Stimulated activated CD8-positive, alpha-beta memory T cell treated with anti-CD3 and anti-CD28 coated beads, Interleukin-15, amount 100 ng/mL, for 24 hours (primary cell): ENCODE measurements at places on chromosomes 7 and 10.

DNA sequence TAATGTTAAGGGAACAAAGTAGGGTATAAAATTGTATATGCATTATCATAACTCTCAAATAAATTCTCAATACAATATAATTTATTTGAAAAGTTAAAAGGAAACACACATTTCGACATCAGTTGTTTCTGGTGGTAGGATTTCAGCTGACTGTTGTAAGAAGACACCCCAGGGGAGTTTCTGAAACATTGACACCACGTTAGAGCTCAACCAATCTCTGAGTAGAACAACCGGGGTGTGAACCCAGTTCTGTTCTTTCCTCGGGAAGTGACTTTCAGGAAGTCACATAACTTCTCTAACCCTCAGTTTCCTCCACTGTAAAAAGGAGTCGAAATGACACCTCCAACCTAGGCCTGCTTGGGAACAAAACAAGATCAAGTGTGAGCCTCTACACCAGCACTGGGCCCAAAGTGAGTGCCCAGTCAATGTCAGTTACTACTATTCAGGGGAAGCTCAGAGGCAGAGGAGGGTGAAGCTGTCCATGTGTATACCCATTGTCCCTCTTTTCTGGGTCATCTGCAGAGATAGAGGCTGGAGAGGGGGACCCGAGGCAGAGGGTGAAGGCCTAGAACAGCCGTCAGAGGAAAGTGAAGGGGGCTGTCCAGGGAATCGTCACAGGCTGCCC lies 67.1 kb downstream of the AOAH start:
- DNase-seq, result no peak

- no peak for DNase-seq
Measured at GRCh38 chr10:5071411-5072198, 22.6 kb upstream of the AKR1C3 start.

DNA sequence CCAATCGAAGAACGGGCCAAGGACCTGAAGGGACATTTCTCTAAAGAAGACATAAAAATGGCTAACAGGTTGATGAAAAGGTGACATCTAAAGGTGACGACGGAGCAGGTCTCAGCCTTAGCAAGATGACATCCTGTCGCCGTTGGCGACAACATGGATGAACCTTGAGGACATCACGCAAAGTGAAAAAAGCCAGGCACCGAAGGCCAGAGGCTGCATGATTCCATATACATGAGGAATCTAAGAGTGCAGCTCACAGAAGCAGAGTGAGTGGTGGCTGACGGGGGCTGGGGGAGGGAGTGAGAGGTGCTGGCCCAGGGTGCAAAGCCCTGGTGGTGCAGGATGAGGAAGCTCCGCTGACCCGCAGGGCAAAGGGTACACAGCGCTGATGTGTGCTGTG lies 34.1 kb upstream of the NKX6-2 start:
- DNase-seq, result no peak

GRCh38 chr7:158241919-158242318 lies 345.7 kb downstream of the PTPRN2 start:
- DNase-seq, result no peak

DNA sequence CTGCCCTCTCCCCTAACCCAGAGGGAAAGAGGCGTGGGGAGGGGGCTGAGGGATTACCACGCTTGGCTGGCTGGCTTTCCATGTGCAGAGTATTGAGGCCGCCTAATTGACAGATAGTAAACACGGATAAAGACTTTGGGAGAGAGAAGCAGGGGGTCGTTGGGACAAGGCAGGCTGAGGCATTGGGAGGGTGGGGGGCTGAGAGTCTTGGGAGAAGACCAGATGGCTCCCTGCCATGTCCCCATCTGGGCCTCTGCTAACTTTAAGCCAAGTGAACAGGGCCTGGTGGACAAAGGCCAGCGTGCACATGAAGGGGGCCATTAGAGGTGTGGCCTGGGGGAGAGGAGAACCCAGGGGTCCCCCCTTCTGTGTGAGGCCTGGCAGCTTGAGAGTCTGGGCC lies 55.4 kb upstream of the MXI1 start:
- no peak for DNase-seq

DNA sequence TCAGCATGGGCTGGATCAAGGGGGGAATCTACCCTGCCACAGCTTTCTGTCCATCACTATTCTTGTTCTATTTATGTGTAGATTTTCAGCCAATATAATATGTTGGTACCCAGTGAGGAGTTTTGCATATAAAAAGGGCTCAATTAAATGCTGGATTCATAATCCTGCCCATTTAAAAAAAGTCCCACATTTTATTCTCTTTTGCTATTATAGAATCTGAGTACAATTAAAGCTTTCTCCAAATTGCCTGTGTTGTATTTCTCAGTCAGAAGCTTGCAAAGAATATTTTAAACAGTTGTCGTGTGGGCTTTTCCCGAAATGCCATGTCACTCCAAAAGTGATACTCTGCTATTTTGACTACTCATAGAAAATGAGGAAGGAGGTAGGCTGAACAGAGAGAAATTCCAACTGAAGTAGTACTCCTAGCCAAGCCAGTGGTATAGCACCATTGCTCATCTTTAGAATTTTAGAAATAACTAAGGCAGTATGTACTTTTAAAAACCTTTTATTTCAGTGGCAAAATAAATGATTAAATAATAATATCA lies 108.3 kb upstream of the HDAC9 start:
- no peak for DNase-seq

DNA sequence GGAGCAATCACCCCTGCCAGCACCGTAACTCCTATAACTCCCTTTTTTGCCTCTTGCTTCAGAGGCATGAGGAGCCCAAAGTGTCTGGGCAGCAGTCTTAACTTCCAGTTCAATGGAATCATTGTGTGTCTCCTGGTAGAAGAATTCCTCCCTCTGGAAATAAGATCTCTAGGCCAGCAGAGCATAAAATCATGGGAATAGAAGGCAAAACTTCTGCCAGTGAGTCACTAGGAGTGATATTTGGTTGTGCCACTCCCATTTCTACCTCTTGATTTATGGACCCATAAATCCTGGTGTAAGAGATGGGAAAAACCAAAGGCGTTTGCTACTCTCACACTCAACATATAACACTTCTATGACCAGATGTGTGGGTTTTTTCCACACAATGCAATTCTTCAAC lies 104.9 kb upstream of the FAM180A start:
- DNase-seq, result no peak

DNA sequence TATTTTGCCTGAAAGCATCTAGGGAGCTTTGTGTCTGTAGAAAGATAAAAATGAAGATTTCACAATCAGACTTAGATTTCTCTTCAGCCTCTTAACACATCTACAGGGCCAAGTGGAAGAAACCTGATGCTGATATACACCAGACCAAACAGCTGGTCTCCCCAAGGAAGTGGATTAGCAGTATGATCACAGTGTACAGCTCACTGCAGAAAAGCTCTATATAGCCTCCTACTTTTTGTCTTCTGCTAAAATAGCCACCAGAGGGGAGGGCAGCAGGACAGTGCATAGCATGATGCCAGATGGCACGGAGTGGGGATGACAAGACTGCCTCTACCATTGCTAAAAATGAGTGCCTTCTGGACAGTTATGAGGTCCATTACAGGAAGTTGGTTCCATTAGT lies 16.0 kb downstream of the FAM13C start:
- DNase-seq, result no peak

- no peak for DNase-seq
Measured at GRCh38 chr10:24341371-24341770, 132.4 kb downstream of the KIAA1217 start.

DNA sequence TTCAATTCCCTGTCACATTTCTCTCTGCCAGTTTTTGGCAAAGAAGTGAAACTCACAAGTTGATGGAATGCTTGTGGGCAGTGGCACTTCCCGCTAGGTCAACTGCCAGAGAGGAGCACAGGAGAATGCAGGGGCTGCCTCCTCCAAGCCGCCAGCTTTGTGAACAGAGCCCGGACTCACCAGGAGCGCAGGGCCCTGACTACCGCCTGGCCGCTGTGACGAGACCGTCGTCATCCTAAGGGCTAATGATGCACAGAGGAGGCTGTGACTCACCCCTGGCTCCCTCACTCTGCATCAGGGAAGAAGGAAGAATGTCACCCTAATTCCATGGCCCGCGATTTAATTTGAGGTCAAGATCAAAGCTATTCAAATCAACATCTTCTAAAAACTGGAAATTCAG lies 123.9 kb downstream of the TAX1BP1 start:
- DNase-seq, result no peak

DNA sequence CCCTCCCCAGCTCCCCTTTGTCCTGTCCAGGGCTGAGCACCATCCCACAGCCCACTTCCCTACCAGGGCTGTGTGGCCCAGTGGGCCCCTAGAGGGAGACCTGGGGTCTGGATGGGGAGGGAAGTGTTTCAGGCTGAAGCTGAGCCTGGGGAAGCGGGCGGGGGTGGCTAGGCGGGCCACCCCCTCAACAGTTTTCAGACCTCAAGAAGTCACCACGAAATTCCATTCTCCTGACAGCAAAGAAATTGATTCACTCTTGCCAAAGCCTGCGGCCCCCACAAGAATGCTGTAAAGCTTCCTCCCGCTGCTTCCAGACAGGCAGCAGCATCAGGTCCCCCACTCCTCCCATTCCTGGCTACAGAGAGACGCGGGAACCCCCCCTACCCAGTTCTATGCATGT lies 2.5 kb upstream of the LFNG start:
- DNase-seq, result no peak

GRCh38 chr10:122490268-122490667 lies 28.9 kb downstream of the HTRA1 start:
- DNase-seq, result no peak
